Right ventricle myocardium inferior (tissue), 1 donor: ENCODE measurements at places on chromosomes 2 and 18. TPM values are rescaled to one million over a fixed set of nuclear protein-coding genes. Genes with fewer than 3 reads are reported as not detected.

NEU2 gene
- not detected for total RNA-seq

DNA sequence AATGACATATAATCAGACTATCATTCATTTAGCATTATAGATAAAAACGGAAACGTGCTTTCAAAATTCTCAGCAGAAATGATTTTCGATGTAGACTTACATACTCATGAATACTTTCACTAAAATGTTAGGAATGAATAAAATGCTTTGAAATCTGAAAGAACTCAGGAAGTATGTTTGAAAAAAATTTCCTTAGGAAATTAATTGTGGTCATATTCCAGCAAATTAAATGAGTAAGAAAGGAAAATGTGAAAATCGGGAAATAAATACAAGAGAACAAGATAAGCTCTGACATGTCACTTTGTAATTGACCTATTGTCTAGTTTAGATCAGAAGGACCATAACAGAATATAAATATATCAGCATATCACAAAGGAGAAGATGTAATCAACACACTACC is 981.0 kb upstream of the CDH2 start:
- no peak for DNase-seq

TUBA4B gene
- not detected for total RNA-seq

- no peak for DNase-seq
These were observed 71.5 kb downstream of the CDC42EP3 start for GRCh38 chr2:37599688-37600525.

DNA sequence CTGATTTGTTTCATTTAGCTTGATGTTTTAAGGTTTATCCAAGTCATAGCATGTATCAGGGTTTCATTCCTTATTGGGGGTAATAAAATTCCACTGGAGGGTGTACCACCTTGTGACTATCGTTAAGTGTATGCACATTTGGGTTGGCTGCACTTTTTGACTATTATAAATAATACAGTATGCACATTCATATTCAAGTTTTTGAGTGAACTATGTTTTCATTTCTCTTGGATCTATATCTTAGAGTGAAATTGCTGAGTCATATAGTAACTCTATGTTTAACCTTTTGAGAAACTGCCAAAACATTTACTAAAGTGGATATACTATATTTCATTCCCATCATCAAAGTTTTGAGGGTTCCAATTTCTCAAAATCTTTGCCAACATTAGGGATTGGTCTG is 952.7 kb downstream of the TDRD15 start:
- no peak for DNase-seq

- no peak for DNase-seq
These were observed 204.9 kb upstream of the CYRIA start for GRCh38 chr2:16870491-16871076.

- DNase-seq, result no peak
These were observed 757 bp downstream of the HDHD2 start for GRCh38 chr18:47149457-47150028.

DNA sequence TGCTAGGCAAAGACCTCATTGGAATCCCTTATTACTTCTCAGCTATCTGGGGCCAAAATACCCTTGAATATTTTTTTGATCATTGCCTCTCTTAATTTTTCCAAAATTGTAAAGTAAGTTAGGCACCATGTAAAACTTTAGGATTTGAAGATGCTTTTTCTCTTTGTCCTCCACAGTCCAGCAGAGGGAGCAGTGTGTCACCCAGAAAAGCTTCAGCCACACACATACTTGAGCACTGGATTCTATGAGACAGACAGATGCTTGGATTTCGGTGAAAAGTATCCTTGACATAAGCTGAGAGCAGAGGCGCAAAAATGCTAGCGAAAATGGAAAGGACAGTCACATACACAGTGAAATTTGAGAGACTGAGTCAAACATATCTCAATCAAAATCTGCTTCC is 74.7 kb upstream of the KCNJ3 start:
- no peak for DNase-seq

PSD4 gene
- 3.4 TPM for total RNA-seq

SKA1 gene
- total RNA-seq, result 0.38 TPM

AQP12A gene
- not detected for total RNA-seq

GRCh38 chr2:45962177-45962921 is 310.9 kb downstream of the PRKCE start:
- DNase-seq, result no peak

DNA sequence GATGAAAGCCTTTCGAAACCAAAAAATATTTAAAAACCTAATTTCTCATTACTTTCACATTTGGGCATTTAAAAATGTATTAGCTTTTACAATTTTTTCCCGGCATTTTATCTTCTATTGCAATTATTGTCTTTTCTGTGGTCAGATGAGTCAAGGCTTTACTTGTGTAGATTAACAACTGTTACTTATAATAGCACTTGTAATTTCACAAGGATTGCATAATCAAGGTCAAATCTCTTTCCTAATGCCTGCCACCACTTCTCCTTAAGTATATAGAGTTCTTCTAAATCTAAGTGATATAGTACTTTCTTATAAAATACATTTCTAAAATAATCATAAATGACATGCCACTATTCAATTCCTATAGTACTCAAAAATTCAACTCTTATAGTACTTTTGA is 67.2 kb downstream of the SLC8A1 start:
- DNase-seq, result no peak

DNA sequence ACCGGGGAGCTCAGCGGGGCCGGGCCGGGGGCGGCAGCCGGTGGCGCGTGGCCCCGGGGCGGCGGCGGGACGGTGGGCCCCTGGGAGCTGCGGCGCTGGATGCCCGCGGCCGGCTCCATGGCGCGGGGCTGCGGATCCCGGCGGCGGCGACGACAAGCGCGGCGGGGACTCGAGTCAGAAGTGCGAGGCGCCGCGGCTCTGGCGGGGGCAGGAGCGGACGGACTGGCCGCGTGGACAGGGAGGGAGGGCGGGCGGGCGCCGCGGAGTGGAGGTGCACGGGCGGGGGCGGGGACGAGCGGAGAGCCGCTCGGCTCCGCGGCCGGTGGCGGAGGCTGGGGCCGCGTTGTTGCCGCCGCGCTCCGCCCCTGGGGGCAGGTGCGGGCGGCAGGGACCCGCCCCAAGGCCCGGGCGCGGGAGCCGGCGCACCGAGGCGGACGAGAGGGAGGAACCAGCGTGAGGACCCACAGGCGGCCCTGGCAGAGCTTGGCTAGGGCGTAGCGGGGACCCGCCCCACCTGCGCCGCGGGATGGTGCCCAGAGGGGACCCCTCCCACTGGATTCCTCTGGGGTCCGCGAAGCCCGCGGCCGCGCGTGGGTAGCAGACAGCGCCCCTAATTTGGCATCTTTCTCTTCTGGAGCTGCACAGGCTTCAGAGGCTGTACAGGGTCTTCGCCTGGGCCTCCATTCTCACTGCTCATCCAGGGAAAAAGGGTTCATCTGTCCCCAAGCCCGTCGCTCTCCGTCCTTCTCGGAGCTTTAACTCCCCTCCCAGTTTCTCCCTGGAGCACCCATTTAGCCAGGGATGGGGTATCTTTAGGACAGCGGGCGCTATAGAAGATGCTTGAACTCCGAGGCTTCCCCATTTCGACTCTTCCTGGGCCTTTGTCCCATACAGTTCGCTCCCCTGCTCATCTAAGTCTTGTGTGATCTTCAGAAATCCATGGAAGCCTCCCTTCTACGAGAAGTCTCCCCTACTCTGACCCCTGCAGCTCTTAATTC is at the start of gene TMEM163:
Gene TMEM163, minus strand, starts transcription at position 184 of the 998 bp plus-strand sequence.
- no peak for DNase-seq

GRCh38 chr2:102601730-102602129 is 17.6 kb upstream of the SLC9A2 start:
- DNase-seq, result no peak

DNA sequence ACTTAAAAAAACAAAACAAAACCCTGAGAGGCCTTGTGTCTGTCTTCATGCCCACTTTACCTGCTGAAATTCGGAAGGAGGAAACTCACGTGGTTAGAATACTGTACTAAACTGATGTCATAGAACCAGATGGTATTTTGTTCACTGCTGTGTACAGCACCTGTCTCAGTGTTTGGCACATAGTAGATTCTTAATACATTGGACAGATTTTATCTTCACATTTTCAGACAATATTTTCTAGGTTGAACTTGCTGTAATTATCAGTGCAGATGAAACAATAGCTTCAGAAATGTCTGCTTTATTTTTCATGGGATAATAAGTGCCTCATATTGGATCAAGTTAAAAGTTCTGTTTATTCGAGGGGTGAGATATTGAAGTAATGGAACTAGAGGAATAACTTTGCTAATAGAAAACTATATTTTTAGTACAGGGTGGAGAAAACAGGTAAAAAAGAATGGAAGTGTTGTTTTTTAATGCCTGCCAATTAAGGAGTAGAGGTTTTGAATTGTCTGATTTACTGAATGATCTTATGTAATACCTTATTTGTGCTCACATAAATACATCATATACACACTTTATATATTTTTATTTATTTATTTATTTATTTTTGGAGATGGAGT is 23.7 kb downstream of the DDX1 start:
- DNase-seq, result no peak

DNA sequence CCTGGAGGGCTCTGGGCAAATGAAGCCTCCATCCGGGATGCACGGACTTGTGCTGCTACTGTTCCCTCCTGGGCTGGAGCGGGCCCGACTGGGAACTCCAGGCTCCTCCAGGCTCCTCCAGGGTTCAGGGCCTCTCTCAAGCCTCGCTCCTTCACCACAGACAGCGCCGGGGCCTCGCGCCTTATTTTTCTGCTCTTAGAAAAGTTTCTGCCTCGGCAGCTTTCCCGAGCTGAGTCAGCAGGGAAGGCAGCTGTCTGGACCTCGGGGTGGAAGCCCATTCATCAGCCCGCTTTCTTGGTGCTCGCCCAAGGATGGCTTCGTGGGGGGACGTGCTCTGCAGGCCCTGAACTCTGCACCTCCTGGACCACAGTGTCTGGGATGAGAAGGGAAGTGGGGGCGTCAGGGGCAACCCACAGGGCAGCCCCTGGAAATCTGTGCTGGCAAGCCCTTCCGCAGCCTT is 12.9 kb upstream of the TEX51 start:
- DNase-seq, result no peak

- DNase-seq, result no peak
These were observed 18.8 kb upstream of the CASP10 start for GRCh38 chr2:201164166-201164565.

GRCh38 chr18:13551305-13551603 is 175.1 kb downstream of the FAM210A start:
- DNase-seq, result no peak

- DNase-seq, result no peak
These were observed 559.3 kb upstream of the PIK3C3 start for GRCh38 chr18:41395695-41396094.

DNA sequence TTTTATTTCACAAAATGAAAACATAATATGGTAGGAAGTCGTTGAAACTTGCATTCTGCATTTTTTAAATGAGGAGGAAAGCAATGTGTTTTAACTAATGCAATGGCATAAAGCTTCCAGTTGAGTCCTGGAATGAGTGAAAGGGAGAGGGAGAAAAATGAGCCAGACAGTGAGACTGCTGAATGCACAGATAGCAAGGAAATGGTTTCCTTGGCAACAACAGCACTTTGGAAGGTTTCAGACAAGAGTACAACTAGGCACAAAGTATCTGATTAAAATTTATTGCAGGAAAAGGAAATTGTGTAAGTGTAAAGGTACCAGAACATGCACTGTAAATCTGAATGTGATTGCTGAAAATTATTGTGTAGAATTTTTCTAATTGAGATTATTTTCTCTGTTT is 320.1 kb upstream of the KYNU start:
- no peak for DNase-seq

DNA sequence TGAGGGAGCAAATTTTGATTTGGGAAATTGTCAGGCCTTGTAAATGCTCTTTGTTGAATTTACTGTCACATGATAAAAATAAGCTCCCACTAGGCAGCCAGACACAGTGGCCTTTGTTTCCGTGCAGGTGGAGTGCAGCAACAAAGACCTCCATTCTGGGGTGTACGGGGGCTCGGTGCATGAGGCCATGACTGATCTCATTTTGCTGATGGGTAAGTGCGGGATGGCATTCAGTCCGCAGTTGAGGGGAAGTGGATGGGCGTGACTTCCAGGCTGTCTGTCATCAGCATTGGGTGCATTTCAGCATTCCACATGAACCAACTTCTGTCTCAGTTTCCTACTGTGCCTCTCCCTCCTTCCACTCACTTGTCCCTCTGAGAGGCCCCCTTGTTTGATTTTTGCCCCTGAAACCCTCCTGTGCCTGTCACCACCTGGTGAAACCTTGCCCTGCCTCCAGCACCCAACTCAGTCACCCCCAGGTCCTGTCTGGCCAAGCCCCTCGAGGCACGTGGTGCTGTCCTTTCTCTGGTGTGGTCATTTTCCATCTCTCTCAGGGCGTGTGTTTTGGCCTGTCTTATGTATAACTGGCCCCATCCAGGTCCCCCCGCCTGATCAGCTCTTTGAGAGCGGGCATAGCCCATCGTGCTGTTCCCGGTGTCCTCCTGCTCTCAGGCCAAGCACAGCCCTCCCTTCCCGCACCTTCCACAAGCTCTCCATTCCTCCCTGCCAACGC is 16.3 kb downstream of the CNDP2 start:
- DNase-seq, result no peak

DNA sequence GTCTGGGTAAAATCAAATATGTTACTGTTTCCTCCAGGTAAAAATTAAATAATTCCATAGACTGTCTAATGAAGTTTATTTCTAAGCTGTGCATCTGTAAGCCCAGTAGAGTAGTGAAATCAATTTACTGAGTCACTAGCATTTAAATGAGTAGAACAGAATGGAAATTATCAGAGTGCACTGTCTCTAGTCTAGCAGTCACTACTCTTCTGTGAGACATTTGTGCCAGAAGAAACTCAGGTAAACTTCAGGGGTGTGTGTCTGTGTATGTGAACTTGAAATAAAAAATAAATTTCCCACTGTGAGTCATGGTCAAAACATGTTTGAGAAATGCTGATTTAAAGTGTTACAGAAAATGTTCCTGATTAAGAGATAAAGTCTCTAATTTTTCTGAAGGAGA is 146.4 kb downstream of the RIF1 start:
- DNase-seq, result no peak

TP53I3 gene
- total RNA-seq, result 17.2 TPM

- no peak for DNase-seq
These were observed 303.9 kb downstream of the LRATD1 start for GRCh38 chr2:14936426-14936825.

DNA sequence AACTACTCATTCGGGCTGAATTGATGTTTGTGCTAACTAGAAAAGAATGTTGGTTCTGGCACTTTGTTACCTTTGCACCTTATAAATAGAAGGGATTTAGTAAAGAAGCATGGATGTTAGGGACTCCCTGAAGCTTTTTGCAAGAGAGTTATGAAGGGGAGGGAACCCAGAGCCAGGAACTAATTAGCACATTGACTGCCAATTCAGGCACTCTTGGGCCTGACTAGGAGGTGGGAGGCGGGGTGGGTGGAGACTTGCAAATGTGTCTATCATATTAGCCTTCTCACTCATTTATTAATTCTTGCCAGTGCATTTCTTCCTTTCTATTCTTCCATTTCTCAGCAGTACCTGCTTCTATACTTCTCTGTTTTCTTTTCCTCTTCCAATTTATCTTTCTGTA is 1022.4 kb downstream of the TMEM182 start:
- DNase-seq, result no peak

DNA sequence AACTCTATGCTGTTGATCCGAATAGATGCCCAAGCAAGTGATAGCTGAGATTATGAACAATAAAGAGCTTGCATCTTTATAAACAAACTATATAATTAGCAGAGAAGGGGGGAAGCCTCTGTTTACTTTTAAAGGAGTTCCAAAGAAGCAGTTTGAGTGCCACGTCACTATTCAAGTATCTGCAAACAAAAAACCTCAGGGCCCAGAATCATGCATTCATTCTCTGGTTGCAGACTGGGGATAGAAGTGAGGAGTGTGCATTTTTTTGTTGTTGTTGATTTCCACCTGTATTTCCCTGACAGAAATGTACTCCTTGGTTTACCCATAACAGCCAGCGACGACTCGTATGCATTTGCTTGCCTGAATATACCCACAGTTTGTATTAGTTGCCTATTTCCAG is 264.3 kb downstream of the PTGR3 start:
- DNase-seq, result no peak

ANKRD30BL gene
- not detected for total RNA-seq
